ENCODE measurements at places on chromosomes 1 and 21.

DNA sequence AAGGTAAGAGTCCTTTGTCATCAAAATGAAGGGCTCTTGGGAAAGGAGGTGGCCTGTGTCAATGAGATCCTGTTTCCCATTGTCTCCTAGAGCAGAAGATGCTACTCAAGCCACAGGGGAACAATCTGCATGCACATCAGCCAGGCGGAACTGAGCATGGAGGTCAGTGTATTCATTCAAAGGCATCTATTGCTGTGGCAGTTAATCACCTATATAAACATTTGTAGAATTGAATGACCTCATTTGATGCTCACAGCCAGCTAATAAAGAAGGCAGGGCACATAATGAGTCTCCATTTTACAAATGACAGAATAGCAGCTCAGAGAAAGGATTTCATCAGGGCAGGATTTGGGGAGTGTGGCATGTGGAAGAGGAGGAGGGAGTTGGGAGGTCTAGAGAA is 5.7 kb upstream of the FYB2 start:
- no peak for DNase-seq

GRCh38 chr1:172914501-172915144 is 136.1 kb downstream of the TNFSF18 start:
- DNase-seq: peak; percentile 43

DNA sequence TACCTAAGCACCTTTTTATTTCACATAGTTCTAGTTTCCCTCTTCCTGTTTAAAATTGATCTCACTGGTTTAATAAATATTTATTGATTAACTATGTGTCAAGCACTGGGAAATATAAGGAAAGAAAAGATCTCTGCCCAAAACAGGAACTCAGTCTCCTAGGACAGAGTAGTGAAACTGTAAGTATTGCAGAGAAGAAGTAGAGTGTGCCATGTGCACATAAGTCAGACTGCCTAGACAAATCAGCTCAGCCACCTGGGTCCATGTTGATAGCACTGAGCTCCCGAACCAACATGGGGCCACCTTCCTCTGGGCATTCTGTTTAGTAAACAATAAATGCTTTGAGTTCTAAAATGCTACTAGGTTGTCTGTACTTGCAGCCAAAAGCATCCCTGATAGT is 9.8 kb upstream of the SSX2IP start:
- no peak for DNase-seq

- peak; percentile 53 for DNase-seq
Observed at GRCh38 chr1:174938281-174939007, 61.3 kb upstream of the CACYBP start.

- peak; percentile 59 for DNase-seq
Observed at GRCh38 chr1:204162494-204163074, 3.6 kb downstream of the REN start.

DNA sequence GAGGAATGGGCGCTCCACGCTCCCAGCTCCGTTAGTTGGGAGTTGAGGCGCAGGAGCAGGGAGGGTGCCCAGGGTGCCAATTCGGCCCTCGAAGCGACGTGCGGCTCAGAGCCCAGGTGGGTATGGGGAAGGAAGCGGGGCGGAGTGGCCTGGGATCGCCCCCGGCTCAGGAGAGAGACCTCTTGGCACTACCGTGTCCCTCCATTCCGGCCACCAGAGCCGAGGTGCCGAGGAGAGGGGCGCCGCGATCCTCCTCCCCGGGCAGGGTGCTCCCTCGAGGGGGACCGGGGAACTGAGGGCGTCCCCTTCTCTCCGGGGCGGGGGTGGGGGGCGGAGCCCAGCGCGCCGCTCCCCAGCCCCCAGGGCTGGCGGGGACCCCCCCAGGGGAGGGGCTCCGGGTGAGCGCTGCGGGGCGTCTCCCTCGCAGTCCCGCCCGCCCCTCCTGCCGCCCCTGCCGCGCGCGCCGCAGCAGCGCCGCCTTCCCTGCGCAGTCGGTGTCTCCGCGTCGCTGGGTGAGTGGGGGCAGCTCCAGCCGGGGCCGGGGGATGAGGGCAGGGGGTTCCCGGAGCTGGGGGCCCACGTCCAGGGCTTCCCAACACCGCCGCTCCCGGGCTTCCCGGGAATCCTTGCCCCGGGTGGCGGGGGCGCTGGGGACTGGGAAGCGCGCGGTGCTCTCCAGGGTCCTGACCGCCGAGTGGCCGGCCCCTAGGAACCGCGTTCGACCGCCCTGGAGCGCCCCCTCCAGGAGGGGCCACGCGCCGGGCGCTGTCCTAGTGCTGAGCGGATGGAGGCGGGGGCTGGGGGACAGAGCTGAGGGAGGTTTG is at the start of gene HPCA:
HPCA (plus strand) TSS at position 488 of the 824 bp plus-strand sequence. CDS start 2,408 bp downstream, outside the sequence.
- peak; percentile 44 for DNase-seq

GRCh38 chr1:157178490-157178889 is 40.3 kb upstream of the ETV3 start:
- no peak for DNase-seq

GRCh38 chr1:198606020-198606438 is 32.8 kb upstream of the PTPRC start:
- DNase-seq: no peak
